ENCODE measurements at places on chromosomes 3 and 15.

DNA sequence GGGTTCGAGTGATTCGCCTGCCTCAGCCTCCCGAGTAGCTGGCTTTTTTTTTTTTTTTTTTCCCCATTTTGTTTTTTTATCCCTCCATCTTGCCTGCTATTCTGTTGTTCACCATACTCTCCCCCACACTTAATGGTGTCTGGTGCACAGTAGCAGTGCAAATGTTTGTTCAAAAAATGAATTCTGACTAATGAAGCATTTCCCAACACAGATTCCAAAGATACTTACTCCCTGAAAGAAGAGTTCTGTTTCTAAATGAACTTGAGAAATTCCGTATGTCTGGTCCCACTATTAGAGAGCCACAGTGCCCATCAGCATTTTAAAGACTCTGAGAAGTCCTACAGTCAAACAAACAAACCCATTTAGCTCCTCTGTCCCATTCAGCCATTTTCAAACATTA lies 9.5 kb downstream of the EDEM1 start:
- no peak for DNase-seq

GRCh38 chr3:116579840-116580239 lies 129.7 kb upstream of the TUSC7 start:
- no peak for DNase-seq

DNA sequence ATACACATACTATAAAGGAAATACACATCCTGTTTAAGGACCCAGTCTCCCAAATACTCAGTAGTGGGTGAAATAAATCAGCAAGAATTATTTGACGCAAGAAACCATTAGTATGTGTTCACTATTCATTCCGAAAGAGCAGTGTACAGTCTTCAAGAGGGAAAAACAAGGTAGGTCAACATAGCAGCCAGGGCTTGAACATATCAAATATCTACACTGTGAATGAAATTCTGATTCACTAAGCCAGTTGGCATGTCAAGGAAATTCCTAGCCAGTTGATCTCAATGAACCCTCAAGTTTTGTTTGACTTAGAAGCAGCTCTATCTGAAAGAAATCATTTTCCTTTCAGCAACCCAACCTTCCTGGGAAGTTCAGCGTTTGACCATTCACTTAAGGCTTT lies 99.0 kb downstream of the CNTN3 start:
- no peak for DNase-seq

DNA sequence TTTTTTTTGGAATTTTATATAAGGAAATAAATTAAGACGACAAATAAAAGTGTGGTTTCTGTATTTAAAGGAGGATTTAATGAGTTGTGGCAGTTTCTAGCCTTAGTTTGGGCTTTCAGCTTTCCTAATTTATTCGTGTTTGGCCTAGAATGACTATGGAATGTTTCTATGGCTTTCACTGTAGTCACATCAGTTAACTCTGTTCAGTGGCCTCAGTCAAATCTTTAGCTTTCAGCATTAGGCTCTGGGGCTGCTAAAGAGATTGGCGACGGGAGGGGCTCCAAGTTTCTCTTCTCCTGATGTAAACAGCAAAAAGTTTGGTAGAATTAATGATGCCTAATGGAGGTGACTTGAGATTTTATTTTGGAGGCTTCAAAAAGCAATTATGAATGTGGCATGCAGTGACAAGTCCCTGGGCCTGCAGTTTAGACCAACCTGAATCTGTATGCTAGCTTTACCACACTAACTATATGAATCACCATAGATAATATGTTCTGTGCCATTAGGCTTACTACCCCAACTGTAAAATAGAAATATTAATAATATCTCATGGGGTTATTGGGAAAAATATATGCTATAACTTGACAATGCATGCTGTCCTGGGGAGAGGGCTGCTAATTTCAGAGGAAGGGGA lies 47.1 kb upstream of the ADGRG7 start:
- DNase-seq = no peak

- DNase-seq = no peak
Observed at GRCh38 chr3:20075197-20075596, 35.0 kb downstream of the KAT2B start.

- no peak for DNase-seq
Observed at GRCh38 chr3:157477441-157477840, 25.8 kb downstream of the VEPH1 start.

- no peak for DNase-seq
Observed at GRCh38 chr3:177521305-177521704, 324.0 kb upstream of the TBL1XR1 start.

- DNase-seq = no peak
Observed at GRCh38 chr3:144235489-144235888, 263.9 kb downstream of the DIPK2A start.

DNA sequence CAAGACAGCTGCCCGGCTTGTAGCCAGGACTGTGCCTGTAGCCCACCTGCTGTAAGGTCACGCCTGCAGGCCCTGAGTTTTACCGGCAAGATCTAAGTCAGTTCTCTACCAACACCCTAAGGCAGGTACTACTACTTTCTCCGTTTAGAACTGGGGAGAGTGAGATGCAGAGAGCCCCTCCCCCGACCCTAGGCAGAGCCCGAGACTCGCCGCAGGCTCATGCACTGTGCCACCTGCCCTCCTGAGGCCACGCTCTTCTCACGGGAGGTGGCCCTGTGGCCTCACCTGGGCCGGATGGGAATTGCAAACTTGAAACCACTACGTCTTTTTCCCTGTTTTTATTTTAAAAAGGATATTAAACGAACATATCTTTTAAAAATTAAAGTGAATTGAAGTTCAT lies 36.9 kb upstream of the PCSK6 start:
- no peak for DNase-seq

DNA sequence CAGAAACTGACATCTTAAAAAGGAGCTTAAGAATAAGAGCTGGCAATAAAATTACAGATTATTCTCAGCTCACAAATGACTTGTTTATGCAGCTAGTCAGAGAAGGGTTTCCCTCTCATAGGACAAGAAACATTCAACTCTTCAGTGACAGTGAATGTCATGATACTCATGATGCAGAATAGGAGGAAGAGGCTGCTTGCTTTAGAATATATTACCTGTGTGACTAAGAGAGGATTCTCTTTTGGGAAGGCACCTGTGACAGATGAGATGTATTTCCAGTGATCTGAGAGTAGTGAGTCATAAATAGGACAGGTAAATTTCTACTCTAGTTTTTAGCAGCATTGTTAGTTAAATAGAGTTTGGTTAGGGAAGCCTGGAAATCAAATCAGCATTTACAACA lies 39.9 kb downstream of the RASA2 start:
- no peak for DNase-seq
